Amniotic stem cell (primary cell): ENCODE measurements at places on chromosomes 2 and 18.

- no peak for DNase-seq
Observed at GRCh38 chr2:68806511-68807109, 64.6 kb downstream of the BMP10 start.

- no peak for DNase-seq
Observed at GRCh38 chr18:26453386-26453901, 94.9 kb downstream of the KCTD1 start.

GRCh38 chr2:221451862-221452788 is 120.0 kb downstream of the EPHA4 start:
- no peak for DNase-seq

GRCh38 chr2:138433995-138434951 is 67.3 kb upstream of the SPOPL start:
- no peak for DNase-seq

- DNase-seq, result no peak
Observed at GRCh38 chr2:133497270-133497893, 70.9 kb downstream of the NCKAP5 start.

GRCh38 chr2:44769349-44770011 is 172.0 kb upstream of the SIX3 start:
- DNase-seq, result no peak

- DNase-seq, result no peak
Observed at GRCh38 chr2:53969968-53970723, 647 bp downstream of the PSME4 start.

- no peak for DNase-seq
Observed at GRCh38 chr2:109694190-109694589, 80.0 kb downstream of the SOWAHC start.

- no peak for DNase-seq
Observed at GRCh38 chr2:191056228-191056627, 42.3 kb upstream of the STAT1 start.

GRCh38 chr2:145299368-145299767 is 779.4 kb upstream of the ZEB2 start:
- no peak for DNase-seq

DNA sequence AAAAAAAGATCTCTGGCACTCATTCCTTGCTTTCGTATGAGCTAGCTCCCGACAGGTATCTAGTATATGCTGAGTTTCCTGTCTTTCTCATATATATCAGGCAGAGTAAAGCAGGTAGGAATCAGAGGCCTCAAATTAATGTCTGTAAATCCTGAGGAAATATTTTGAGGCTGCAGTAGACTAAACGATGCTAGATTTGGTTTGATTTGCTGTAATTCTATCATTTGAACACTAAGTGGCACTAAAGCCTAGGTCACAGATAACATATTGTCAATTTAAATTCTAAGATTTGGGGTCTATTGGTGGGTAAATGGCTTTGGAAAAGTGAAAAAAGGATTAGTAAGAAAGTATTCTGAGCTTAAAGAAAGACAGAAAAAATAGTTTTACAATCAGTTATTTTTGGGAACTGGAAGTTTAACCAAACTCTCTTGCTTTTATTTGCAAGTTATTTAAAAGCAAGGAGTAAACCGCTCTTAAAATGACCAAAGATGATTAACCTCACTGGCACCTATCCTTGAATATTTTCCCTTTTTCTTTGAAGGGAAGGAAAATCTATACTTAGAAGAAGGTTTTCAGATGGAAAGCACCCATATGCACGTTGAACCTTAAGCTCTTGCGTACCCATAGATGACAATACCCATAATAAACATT is 37.6 kb upstream of the SLC4A10 start:
- DNase-seq, result no peak

DNA sequence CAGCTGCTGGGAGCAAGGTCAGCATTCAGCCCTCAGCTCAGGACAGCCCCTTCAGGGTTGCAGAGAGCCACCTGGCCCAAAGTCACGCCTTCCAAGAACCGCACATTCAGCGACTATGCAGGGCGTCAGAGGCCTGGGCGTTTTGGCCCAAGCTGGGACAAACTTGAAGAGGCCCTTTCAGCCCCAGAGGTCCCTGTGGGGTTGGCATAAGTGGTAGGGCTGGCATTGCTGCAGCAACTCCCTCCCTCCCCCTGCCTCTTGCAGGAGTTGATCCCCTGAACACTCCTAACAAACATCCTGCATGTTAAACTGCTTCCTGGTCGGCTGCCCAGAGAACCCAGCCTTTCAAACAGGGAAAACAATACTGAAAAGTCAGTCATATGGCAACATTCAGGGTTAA is 192.9 kb upstream of the SMAD2 start:
- DNase-seq, result no peak

- DNase-seq, result no peak
Observed at GRCh38 chr2:187208199-187208785, 239.8 kb downstream of the CALCRL start.

GRCh38 chr18:62091487-62092120 is 95.3 kb downstream of the PIGN start:
- no peak for DNase-seq

DNA sequence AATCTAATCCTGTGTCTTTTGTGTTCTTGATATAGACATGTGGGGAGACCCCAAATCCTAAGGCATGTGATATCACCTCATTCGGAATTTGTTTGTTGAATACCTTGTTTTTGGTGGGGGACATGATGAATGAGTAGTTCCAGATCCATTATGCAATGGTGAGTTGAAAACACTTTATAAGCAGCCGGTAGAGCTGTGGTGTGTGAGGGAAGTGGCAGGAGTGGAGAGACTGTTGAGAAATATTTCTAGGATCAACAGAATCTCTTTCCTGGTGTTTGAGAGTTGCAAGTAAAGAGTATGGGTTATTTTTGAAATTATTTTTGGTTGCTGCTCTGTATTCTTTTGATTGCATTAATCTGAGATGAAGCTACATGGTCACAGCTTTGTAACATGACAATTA is 34.4 kb downstream of the LHCGR start:
- no peak for DNase-seq

DNA sequence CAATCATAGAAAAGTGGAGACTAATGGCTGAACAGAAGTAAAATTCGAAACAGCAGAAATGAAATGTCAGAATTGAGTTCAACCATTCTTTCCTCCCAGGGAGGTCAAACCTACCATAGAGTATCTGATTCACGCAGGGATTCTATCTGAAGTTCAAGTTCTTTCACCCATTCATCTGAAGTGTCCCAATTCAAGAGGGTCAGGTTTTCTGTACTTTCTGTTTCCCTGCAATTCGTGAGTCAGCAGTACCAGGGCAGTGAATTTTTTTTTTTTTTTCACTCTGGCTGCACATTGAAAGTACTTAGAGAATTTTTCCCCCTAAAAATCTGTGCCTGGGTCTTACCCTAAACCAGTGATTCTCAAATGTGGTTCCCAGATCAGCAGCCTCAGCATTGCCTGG is 40.9 kb upstream of the CCDC88A start:
- no peak for DNase-seq

- no peak for DNase-seq
Observed at GRCh38 chr18:68220458-68220857, 494.4 kb downstream of the TMX3 start.

GRCh38 chr2:44169155-44169898 is 652 bp downstream of the PPM1B start:
- no peak for DNase-seq

GRCh38 chr2:13758412-13758811 is 874.1 kb upstream of the LRATD1 start:
- DNase-seq, result no peak

DNA sequence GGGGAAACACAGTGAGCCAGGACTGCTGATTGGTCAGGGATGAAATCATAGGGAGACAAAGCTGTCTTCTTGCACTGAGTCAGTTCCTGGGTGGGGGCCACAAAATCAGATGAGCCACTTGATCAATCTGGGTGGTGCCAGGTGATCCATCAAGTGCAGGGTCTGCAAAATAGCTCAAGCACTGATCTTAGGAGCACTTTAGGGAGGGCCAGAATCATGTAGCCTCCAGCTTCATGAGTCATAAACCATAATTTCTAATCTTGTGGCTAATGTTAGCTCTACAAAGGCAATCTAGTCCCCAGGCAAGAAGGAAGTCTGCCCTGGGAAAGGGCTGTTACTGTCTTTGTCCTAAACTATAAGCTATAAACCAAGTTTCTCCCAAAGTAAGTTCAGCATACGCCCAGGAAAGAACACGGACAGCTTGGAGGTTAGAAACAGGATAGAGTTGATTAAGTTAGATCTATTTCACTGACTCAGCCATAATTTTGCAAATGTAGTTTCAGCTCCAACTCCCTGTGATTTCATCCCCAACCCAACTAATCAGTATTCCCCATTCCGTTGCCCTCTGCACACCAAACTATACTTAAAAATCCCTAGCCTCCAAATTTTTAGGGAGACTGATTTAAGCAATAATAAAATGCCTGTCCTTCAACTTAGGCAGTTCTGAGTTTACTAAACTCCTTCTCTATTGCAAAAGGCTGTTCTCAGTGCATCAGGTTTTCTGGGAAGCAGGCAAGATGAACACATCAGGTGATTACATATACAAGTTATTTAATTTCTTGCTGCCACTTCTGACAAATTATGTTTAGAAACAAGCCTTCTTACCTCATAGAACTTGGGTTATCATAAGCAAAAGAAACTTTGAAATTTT is 226.9 kb upstream of the SPOPL start:
- DNase-seq, result no peak

DNA sequence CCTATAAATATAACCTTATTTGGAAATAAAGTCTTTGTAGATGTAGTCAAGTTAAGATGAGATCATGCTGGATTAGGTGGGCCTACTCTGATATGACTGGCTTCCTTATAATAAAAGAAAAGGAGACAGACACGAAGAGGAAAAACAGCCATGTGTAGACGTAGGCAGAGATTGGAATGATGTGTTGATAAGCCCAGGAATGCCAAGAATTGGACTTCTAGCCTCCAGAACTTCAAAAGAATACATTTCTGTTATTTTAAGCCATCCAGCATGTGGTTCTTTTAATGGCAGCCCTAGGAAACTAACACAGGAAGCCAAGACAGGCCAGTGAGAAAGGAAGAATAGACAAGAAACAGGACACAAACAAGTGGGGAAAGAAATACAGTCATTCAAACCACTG is 68.6 kb downstream of the NYAP2 start:
- no peak for DNase-seq

- peak; percentile 64 for DNase-seq
Observed at GRCh38 chr2:218229239-218229638, 12.2 kb downstream of the ARPC2 start.

GRCh38 chr2:43612944-43613343 is 17.1 kb upstream of the THADA start:
- no peak for DNase-seq

DNA sequence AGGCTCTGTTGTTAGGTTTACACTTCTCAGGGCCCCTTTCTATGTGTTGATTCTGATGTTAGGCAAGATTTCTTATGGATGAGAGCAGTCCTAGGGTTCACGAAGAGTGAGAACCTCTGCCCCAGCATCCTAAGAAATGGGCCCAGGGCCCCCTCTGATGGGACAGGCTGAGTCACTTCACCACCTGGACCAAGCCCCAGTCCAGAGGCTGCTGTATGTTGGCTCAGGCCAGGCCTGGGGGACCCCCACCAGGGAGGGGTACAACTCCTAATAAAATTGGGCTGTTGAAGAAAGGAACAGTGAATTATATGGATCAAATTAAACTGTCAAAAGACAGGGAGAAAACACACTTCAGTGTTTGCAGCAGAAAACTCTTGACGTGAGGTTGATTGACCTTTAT is 365.9 kb upstream of the HS6ST1 start:
- no peak for DNase-seq

DNA sequence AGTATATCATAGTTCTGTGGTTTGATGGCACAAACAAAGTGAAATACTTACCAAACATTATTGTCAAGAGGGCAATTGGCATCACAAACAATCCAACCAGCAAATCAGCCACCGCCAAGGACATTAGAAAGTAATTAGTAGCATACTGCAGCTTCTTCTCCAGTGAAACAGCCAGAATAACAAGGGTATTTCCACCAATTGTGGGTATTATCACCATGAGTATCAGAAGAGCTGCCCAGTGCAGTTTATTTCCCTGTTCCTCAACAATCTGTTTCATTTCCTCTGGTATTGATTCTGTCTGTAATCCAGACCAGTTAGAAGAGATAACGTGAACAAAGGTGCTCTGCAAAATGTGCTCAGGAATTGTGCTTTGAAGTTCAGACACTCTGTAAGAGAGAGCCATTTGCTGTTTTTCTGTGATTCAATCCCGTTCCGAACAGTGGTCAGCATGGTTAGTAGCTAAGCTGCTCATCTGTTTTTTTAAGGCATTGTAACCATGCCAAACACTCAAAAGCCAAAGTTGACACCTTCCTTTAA is 1.4 kb downstream of the HTR2B start:
- no peak for DNase-seq

GRCh38 chr2:73043929-73044832 is 27.3 kb downstream of the SFXN5 start:
- no peak for DNase-seq

GRCh38 chr18:80143881-80144280 is 34.8 kb downstream of the ADNP2 start:
- DNase-seq, result no peak

DNA sequence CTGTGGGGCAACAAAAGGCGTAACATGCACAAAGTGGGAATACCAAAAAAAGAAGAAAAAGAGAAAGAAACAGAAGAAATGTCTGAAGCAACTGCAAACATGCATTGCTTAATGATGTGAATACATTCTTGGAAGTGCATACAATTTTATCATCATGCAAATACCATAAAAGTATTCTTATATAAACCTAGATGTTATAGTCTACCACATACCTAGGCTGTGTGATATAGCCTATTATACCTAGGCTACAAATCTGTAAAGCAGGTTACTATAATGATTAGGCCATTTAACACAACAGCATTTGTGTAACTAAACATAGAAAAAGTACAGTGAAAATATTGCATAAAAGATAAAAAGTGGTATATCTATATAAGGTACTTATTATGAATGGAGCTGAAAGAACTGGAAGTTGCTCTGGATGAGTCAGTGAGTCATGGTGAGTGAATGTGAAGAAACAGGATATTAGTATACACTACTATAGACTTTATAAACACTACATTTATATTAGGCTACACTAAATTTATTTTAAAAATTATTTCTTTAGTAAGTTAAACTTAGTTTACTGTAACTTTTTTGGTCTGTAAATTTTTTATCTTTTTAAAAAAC is 319.4 kb upstream of the KCNH7 start:
- DNase-seq, result no peak

GRCh38 chr2:36670881-36671595 is 25.5 kb upstream of the VIT start:
- no peak for DNase-seq

GRCh38 chr2:133667085-133667484 is 98.8 kb upstream of the NCKAP5 start:
- DNase-seq, result peak; percentile 44

GRCh38 chr2:71532327-71532726 is 79.0 kb downstream of the DYSF start:
- DNase-seq, result no peak

DNA sequence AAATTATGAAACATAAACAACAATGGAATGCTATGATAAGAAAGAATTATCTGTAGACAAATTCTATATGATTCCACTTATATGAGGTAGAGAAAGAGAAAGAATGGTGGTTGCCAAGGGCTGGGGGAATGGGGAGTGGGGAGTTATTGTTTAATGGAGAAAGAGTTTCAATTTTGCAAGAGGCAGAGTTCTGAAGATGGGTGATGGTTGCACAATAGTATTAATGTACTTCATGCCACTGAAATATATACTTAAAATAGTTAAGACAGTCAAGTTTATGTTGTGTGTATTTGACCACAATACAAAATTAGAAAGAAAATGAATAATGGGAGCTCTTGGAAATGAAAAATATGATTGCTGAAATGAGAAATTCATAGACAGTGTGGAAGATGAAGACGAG is 22.6 kb upstream of the FAM117B start:
- DNase-seq, result no peak

GRCh38 chr18:67305466-67305865 is 211.1 kb downstream of the DSEL start:
- DNase-seq, result no peak

GRCh38 chr2:223580951-223581350 is 21.2 kb downstream of the SCG2 start:
- DNase-seq, result peak; percentile 33
